ENCODE measurements at places on chromosomes 1 and 21.

GRCh38 chr1:19728413-19729145, 63.9 kb downstream of the HTR6 start:
- DNase-seq: no peak

- DNase-seq: peak; percentile 79
Observed at GRCh38 chr1:107750364-107750959, 214.5 kb downstream of the VAV3 start.

DNA sequence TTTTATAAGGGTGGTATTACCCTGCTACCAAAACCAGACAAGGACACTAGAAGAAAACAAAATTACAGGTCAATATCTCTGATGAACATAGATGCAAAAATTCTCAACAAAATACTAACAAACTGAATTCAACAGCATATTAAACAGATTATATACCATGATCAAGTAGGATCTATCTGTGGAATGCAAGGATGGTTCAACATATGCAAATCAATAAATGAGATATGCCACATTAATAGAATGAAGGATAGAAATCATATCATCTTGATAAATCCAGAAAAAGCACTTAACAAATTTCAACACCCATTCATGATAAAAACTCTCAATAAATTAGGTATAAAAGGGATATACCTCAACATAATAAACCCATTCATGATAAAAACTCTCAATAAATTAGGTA, 24.3 kb upstream of the MYBPHL start:
- no peak for DNase-seq

- no peak for DNase-seq
Observed at GRCh38 chr1:167357305-167357704, 136.6 kb downstream of the POU2F1 start.

- no peak for DNase-seq
Observed at GRCh38 chr1:98147280-98147679, 226.4 kb upstream of the DPYD start.

- peak; percentile 80 for DNase-seq
Observed at GRCh38 chr1:160083968-160084770, 2.8 kb downstream of the KCNJ9 start.

GRCh38 chr1:46030876-46031660, 101.4 kb downstream of the PIK3R3 start:
- no peak for DNase-seq

- no peak for DNase-seq
Observed at GRCh38 chr21:29419422-29419821, 120.7 kb downstream of the BACH1 start.

GRCh38 chr1:21773585-21773984, 9.4 kb downstream of the USP48 start:
- no peak for DNase-seq

DNA sequence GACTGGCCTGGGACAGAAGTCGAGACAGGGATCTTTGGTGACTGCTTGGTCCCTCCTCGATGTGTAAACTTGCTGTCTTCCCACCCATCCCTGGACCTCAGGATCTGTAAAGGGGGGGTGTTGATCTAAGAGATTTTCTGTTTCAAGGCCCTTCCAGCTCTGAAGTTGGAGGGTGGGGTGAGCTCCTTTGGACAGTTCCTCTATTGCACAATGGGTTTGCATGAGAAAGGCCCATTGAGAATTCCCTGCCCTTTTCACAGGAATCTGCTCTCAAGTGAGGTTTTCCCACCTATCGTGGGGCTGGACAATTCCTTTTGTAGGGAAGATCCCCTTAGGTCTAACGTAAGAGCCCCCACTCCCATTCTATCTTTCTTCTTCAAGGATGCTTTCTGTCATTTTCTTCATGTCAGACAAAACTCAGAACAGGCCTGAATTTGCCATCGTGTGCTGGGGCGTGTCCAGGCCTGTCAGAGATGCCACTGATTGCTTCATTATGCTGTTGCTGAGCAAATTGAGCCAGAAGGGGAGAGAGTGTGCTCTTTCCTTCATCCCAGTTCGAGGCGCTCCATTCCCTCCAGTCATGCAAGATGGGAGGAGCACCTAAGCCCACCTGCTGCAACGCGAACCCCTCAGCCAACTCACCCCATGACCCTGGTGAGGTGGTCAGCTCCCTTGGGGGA, 149.9 kb upstream of the IGSF21 start:
- DNase-seq: no peak

DNA sequence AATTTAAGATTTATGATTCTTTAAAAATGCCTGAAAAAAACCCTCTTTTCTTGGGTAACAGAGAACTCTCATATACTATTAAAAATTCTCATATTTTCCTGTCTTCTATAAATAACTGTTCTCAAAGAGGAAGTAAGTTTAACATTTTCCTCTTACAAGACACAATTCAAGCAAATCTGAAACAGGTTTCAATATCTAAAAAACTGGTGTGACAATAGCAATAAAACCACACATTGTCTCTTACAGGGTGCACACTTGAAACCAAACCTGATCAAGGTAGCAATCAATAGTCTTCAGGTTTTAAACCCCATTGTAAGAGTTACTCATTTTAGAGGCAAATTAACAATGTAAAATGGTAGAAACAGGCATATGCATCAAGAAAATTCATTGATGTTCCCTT, 28.0 kb downstream of the FUBP1 start:
- DNase-seq: no peak

DNA sequence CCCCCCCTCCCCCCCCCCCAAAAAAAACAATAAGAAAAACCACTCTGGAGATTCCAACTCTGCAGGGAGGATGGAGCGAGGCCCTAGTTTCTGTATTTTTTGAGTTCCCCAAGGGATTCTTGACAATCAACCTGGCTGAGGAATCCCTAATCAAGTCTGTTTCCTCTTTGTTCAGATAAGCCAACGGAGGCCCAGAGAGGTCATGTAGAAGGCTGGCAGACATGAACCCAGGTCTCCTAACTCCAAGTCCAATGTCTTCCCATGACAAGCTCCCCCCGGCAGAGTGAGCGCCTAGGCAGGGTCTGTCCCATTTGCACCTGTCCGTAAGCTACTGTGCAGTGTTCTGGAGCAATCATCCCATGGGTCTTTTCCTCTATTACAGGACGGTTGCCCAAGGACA, 39.5 kb downstream of the LRRC71 start:
- no peak for DNase-seq

- no peak for DNase-seq
Observed at GRCh38 chr1:84603941-84604830, 29.9 kb upstream of the CTBS start.

- DNase-seq: no peak
Observed at GRCh38 chr1:38512789-38513188, 346.8 kb downstream of the RRAGC start.

DNA sequence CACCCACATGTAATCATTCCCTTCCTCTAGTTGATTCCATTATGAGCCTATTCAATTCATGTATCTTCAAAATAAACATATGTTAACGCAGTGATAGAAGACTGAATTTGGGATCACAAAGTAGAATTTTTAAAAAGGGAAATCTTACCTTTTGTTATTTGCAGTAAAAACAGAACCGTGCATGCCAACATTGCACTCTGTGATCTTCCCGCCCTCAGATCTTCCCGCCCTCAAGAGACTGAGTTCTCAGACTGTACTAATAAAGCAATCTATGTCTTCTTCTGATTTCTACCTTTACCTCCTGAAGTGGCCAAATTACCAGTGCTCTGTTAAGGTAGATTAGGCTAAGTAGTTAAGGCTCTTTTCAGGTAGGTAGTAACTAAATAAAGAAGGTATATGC, 3.6 kb upstream of the SUCO start:
- DNase-seq: no peak

Data from testis (tissue), 5 donors.